ENCODE measurements at places on chromosomes 3 and 15.

GRCh38 chr15:94387849-94388441 is 156.6 kb downstream of the MCTP2 start:
- DNase-seq: no peak

DNA sequence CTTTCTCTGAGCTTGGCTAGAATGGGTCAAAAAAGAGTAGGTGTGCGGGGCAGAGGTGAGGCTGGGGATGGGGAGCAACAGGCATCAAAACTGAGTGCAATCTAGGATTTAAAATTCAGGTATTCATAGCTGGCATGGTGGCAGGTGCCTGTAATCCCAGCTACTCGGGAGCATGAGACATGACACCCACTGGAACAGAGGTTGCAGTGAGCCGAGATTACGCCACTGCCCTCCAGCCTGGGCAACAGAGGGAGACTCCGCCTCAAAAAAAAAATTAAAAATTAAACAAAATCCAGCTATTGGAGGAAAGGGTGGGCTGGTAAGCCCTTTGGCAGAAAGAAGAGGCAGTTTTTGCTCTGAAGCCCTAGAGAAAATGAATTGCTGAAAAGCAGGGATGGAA is 485.8 kb upstream of the PROK2 start:
- DNase-seq: no peak

GRCh38 chr3:156888176-156888575 is 62.0 kb downstream of the LEKR1 start:
- no peak for DNase-seq

- DNase-seq: no peak
These were observed 170.0 kb downstream of the TMEM108 start for GRCh38 chr3:133208184-133208583.

- DNase-seq: no peak
These were observed 45.1 kb downstream of the APH1B start for GRCh38 chr15:63322541-63322940.

DNA sequence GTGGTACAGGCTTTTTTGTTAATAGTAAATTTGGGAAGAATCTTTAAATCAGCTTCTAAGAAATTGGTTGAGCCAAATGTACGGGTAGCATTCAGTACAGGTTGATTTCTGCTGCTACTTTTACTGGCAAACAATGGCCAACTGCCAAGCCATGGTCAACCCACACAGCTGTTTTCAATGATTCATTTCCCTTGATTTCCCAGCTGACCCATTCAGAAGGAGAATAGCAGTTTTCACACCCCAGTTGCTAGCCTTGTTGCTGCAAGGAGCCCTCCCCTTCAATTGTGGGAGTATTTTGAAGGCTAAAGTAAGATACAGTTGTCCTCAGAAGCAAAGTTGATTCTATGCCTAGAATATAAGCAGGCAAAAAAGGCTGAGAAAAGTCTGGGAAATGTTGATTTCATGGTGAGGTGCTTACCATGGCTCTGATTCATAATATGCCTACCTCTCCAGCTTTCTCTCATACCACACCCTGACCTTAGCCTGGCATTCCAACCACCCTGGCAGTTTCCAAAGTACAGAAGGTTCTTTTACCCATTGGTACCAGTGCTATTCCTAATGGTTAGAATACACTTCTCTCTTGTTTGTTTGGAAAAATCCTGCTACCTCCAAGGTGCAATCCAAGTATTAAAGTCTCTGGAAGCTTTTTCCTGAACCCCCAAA is 320.3 kb upstream of the TGFBR2 start:
- no peak for DNase-seq

DNA sequence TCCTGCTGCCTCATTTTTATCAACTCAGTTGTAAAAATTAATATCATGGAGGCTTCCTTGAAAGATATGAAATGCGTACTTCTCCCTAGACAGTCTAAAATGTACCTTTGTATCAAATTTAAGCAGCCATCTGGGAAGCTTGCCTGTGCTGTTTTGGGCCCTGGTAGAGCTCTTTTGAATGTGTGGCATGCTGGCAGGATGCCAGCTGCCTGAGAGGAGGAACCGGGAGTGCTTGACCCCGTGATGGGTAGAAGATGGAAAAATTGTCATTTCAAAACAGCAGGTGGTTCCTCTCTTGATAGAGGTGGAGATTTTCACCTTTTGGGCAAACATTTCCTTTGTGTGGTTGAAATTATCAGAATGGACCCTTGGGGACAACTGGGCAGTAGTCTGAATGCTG is 245.3 kb downstream of the RPLP1 start:
- DNase-seq: no peak

DNA sequence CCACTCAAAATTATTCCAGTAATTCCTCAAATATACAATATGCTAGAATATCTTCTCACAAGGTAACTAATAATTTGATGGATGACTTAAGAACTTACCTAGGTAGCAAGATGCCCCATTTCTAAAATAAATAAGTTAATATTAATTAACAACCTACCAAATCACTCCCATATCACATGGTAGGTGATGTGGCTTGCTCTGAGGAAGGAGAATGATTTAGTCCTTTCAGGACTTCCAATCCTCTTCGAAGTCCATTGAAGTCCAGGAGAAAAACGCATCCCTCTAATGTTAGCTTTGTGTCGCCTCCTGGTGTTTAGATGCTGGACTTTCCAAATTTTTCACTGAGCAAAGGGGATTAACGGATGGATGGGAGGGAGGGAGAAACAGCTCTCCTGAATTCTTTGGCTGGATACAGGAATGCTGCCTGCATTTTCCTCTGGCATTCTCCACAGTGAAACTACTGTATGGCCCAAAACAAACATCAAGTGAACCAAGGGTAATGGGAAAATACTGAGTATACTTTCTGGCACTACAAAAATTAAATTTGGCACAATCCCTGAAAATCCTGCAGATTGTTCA is 58.6 kb downstream of the PRICKLE2 start:
- DNase-seq: no peak

DNA sequence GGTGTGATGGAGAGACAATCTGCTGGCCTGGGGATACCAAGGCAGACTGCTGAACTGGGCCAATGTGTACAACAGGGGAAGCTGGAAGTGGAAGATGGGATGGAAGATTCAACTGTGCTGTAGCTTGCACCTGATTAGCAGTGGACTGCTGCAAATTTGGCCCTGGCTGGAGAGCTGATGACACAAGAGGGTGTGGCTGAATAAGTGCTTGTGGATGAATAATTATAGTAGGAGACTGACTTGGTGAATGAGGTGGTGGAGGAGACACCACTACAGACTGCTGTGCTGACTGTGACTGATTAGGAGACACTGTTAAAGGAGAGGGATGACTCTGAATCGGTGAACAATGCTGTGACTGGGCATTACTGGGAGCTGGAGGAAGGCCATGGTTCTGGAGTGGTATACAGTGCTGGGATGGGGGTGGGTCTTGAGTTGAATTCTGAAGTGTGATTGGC is 52.5 kb downstream of the PHC3 start:
- DNase-seq: no peak

- no peak for DNase-seq
These were observed 120.1 kb downstream of the SMAD6 start for GRCh38 chr15:66822114-66822513.

GRCh38 chr3:78703944-78704343 is 1063.9 kb downstream of the ROBO1 start:
- no peak for DNase-seq

DNA sequence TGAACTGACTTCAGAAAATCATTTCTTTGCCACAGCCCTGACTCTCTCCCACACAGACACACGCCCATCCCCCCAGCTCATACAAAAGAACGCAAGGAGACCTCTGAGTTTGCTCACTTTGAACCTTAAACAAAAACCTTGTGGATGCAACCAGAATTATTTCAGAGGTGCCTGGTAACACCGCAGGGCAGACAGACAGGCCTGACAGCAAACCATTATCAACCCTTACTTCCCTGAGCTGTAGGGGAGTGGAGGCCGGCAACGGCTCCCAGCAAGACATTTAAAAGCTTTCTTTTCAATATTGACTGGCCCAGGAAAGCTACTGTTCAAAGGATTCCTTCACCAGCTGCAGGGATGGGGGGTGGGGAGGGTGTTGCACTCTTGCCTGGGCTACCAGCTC is 2.0 kb upstream of the EFCC1 start:
- no peak for DNase-seq

- DNase-seq: no peak
These were observed 43.2 kb downstream of the CRTC3 start for GRCh38 chr15:90572893-90573292.

GRCh38 chr3:68973639-68974038 is 39.8 kb downstream of the EOGT start:
- no peak for DNase-seq

GRCh38 chr3:145219355-145220235 is 941.4 kb downstream of the PLOD2 start:
- no peak for DNase-seq

GRCh38 chr3:122679882-122680474 is 661 bp upstream of the PARP14 start:
- no peak for DNase-seq

- DNase-seq: no peak
These were observed 78.7 kb downstream of the USP13 start for GRCh38 chr3:179731544-179731943.

GRCh38 chr3:71725271-71725991 is at the start of gene EIF4E3:
Gene EIF4E3, minus strand, starts transcription at chr3:71725402. Its CDS starts 35 bp downstream, at chr3:71725367.
- DNase-seq: no peak

DNA sequence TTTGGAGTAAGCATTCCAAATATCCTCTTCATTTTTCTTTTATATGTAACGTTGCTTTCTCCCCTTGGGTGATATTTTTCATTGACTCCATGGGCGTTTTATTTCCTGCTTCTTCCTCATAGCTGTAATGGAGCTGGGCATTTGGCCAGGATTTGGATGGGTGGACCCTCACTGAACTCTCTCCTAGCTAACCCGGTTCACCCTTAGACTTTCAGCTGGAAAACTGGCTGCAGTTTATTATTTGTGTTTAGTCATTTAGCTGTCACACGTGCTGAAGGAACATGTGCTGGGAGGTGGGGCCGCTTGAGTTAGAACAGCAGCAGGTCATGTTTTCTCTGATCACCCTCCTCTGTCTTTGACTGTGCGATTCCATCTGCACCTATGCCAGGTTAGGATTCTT is 407.6 kb downstream of the ZIC1 start:
- no peak for DNase-seq

GRCh38 chr3:87311309-87311708 is 34.9 kb upstream of the POU1F1 start:
- no peak for DNase-seq

GRCh38 chr3:20837676-20838302 is 651.8 kb upstream of the SGO1 start:
- no peak for DNase-seq

DNA sequence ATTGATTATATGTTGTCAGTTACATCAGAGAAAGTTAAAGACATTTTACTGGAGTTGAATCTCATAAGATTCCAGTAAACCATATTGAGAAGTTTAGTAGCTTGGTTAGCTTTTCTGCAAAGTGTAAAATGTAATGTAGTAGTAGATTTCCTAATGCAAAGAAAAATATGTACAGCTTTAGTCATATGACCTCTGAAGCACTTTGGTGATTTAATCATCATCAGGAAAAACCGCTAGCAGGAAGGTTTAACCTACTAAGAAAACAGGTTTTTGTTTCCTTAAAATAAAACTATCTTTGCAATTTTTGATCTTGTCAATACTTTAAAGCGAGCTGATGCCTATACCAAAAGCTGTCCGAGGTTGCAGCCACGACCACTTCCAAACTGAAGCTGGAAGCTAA is 364.6 kb upstream of the ZNF385D start:
- DNase-seq: no peak

- DNase-seq: no peak
These were observed 68.8 kb downstream of the FOXB1 start for GRCh38 chr15:60072826-60073465.

DNA sequence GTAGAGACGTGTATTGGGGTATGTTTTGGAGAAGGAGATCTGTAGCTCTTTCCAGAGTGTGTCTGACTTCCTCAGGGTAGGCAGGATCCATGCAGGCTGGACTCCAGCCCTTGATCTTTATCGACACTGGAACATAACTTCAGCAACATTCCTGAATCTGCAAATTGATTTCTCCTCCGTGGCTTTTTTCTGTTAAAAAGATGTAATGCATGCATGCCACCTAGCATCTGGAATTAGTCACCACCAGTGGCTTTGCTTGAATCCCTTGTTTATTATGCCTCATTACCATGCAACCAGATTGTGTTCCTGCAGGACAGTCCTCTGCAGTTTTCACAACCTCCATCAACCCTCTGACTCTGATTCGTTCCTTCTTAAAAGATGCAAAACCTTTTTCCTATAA is 86.1 kb downstream of the CCNL1 start:
- no peak for DNase-seq

DNA sequence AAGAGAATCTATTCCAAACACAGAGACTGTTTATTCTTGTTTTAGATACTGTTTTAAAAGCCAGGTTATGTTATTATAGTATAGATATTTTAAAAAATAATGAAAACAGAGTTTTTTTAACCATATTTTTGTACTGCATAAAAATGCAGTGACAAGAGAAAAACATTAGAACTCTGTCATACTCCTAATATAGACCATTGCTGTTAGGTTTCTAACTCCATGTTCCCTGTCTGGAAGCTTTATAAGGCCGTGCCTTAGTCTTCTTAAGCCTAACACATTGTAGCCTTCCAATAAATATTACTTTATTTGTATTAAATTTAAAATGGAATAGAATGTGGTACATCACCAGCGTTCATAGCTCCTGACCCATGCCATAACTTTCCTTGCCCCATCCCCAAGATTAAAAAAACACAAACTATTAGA is 53.2 kb downstream of the MBNL1 start:
- DNase-seq: no peak

DNA sequence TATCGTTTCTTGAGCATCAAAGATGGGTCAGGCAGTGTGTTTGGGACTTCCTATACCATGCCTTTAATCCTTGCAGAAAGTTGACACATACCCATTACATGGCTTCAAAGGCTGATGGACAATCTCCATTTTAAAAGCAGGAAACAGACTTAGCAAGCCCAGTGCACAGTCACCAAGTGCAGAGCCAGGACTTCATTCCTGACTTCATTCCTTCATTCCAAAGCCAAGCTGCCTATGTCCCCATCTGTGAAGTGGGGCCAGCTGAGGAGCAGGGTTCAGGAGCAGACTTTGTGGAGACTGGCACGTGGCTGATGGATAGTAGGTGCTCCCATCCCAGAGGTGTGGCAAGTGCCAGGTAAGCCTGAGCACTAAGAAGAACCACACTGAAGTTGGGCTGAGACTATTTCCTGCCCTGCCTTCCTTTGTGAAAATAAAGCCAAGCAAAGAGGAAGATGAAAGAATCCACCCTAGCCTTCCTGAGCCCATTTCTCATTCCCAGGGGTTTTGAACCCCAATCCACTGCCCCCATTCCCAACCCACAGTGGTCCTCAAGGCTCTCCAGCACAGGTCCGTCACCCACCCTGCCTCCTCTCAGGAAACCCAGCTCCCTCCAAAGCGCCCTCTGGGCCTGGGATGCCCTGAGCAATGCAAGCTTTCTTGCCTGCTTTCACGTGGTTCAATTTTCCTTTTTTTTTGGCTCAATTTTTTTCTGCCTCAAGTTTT is 1.8 kb downstream of the CX3CR1 start:
- no peak for DNase-seq

Data from stimulated activated CD4-positive, alpha-beta T cell treated with anti-CD3 and anti-CD28 coated beads, Interleukin-1b, Interleukin-23, amount 100 ng/mL, for 1 hour (primary cell).